ENCODE measurements at places on chromosomes 3 and 15. TPM values are rescaled to one million over a fixed set of nuclear protein-coding genes. Genes with fewer than 3 reads are reported as not detected.

ARID3B gene
- 18.3 TPM for total RNA-seq

IP6K2 gene
- total RNA-seq, result 62.5 TPM

OXTR gene
- total RNA-seq, result 5.6 TPM

CHRD gene
- total RNA-seq, result 0.06 TPM

GALNT15 gene
- total RNA-seq, result not detected

MESP1 gene
- total RNA-seq, result 6.5 TPM

PCBP4 gene
- total RNA-seq, result 8.1 TPM

ARGFX gene
- total RNA-seq, result not detected

RASL12 gene
- total RNA-seq, result 0.69 TPM

DNA sequence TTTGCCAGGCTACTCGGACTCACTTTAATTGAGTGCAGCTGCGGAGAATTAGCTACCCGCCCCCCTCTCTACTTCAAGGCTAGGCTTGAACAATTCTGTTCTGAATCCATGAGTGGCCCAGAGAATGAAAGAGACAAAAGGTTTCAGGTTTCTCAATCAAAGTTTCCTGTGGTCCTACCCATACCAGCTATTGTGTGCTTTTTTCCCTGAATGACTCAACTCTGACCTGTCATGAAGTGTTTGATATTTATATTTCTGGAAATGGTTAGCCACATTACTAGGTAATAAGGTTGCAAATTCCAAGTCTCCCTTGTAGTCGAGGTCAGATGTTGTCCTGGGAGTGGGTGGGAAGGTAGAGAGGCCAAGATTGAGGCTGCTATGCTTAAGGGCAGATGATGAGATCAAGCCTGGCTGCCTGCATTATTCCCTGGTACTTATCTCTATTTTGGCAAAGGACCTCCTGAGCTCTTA lies 392.7 kb upstream of the TBL1XR1 start:
- DNase-seq, result peak; percentile 85

GRCh38 chr3:46093966-46094365 lies 66.7 kb upstream of the XCR1 start:
- no peak for DNase-seq

DNA sequence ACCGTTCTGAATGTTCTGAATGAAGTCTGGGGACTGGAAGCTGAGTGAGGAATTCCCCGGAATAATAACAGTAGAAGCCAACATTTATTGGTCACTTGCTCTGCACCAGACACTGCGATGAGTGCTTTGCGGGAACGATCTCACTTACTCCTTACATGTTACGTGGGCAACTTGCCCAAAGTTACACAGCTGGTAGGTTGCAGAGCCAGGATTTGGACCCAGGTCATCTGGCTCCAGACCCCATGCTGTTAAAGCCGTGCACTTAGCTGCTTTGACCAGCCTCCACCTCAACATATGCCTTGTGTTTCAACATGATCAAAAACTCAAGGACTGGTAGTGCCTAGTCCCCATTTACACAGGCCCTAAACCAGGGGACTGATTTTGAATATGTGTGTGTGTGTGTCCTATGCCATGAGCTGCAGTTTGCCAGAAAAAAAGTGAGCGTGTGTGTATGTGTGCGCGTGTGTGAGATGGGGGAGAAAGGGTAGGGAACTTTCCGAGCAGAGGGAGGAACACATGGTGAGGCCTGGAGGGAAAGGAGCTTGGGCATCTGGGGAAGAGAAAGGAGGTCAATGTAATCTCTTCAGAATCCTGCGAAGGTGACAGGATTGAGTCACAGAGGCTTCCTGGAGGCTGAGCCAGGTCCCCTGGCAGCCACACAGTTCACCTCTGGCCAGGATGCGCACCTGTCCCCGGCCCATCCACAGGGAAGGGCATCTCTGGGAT lies 28.9 kb downstream of the LINGO1 start:
- no peak for DNase-seq

DNA sequence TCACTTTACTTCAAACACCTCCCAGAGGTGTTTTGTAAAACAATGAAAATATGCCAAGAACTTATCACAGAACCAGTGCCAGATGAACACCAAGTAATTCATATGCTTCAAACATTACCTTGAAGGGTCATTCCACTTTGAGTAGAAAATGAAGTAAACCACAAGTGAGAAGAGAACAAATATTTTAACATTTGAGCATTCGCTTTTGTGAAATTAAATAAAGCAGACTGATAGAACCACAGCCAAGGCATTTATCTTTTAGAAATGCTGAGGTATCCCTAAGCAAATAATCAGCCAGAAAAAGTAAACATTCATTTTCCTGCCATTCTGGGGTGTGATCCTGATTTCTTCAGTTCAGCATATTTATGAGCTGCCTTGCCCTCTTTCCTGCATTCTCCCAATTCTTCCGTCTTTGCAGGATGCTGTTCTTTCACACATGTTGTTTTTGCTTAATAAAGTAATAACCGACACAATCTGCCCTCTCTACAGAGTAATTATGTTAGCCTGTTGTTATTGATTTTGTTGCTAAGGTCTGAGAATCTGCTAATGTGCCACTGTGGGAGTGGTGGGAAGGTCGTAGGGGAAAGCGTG lies 235.6 kb upstream of the TGFBR2 start:
- no peak for DNase-seq

DNA sequence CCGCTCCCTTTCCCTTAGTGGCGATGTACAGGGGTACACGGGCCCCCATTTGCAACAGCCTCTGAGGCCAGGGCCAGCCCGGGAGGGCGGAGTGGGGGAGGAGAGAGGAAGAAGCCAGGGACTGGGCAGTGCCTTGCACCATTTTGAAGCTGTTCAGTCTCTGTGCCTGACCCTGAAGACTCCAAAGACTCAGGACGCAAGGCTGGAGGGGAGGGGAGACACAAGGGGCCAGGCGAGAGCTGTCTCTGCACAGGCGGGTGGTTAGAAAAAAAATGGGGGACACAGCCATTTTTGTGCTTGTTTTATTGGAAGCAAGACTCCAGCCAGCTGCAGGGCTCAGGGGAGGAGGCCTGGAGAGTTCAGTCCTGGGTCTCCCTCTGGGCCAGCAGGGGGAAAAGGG lies 1.6 kb downstream of the RPP25 start:
- DNase-seq, result no peak

DNA sequence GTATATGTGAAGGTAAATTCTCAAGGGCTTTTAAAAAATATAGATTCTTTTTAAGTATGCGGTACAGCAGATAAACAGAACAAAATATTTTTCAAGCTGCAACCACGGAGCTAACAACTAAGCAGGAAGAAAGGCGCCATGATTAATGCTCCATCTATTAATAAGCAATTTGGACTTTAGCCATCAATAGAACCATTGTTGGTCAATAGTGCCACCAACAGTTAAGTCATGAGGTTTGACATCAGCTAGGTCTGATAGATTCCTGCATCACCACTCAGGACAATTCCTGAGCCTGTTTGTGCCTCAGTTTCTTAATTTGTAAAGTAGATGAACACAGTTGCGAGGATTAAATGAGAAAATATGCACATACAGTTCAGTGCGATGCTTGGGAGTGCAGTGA lies 65.1 kb upstream of the FAM3D start:
- DNase-seq, result no peak

GRCh38 chr3:159854500-159855124 lies 134.0 kb upstream of the IL12A start:
- no peak for DNase-seq

- no peak for DNase-seq
Measured at GRCh38 chr15:52856286-52856685, 66.2 kb upstream of the ONECUT1 start.

- no peak for DNase-seq
Measured at GRCh38 chr3:17396036-17396435, 346.4 kb downstream of the TBC1D5 start.

GRCh38 chr3:53773611-53774368 lies 72.4 kb downstream of the CHDH start:
- no peak for DNase-seq

Measured in A673 (cell line).